ENCODE measurements at places on chromosomes 2 and 18.

DNA sequence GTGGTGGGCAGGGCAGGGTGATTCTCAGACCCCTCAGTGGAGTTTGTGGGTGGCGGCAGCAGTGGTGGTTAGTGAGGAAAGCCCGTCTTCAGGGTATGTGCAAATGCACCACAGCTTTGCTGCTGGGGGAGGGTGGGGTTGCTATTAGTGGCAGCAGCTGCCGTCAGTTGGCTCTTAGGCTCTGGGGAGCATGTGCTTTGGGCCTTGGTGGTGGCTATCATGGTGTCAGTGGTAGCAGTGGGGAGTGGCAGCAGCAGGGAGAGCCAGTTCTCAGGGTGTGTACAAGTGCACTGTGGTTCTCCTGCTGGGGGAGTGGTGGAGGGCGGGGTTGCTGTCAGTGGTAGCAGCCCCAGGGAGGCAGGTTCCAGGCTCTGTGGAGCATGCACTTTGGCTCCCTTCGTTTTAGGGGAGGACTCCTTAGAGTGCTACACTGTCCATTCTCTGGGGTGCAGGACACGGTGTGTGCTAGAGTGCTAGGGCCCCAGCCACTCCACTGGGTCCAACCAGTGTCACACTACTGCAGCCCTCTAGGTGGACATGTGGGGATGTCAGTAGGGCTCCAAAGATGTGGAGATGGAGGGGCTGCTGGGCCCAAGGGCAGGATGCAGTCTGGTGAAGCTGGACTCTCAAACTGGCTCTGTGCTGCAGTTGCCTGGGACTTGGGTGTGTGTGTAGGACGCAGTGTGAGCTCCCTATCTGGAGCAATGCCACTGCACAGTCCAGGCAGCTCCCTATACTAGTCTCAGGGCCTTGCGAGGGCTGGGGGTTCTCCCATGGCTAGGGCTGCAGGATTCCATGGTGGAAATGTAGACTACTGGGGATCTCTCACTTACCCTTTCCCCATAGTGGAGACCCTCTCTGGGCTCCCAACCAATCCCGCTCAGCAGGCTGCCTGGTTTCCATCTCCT is 45.3 kb downstream of the ADCYAP1 start:
- DNase-seq = no peak

DNA sequence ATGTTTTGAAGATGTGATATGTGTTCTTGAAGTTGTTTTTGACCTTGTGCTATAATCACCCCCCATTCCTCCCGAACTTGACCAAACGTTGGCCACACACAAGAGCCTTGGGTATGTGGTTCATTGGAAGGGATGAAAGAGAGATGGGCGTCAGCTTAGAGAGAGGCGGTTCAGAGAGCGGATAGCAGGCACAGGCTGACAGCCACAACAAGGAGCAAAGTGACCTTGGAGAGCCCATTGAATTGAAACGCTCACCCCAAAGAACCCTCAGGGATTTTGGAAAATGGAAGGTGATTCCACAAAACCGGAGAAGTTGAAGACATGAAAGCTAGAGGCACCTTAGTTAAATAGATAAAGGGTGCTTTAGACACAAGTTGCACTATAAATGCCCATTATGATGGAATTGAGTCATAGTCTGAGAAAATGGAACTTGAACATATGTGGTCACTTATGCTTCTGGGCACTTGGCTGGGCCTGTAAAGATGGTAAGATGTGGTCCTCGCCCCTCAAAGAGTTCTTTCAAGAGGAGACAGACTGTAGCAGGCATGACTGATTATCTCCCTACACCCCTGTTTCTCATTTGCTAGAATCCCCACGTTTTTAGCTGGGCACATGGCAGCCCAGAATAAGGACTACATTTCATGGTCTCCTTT is 188.5 kb upstream of the HAAO start:
- DNase-seq = no peak

DNA sequence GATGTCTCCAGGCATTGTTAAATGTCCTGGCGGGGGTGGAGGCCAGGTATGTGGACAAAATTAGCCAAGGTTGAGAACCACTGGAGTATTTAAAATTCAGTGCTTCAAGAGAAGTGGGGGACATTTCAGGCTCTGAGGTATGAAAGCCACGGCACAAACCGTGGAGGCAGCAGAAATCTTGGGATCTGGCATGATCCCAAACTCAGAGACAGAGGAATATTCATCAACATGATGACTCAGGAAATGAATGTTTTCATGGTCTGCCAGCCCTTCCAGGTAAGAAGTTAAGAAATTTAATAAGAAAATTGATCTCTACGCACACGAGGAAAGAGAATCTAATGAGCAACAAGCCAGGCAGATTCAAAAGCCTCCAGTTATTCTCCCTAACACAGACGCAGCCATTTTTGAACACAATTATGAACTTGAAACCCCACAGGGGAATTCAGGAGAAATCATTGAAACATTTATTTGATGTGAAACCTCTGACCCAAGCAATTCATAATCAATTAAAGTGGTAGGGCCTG is 11.3 kb upstream of the GRP start:
- DNase-seq = no peak

- DNase-seq = no peak
These were observed 137.9 kb upstream of the VRK2 start for GRCh38 chr2:57908736-57909161.

DNA sequence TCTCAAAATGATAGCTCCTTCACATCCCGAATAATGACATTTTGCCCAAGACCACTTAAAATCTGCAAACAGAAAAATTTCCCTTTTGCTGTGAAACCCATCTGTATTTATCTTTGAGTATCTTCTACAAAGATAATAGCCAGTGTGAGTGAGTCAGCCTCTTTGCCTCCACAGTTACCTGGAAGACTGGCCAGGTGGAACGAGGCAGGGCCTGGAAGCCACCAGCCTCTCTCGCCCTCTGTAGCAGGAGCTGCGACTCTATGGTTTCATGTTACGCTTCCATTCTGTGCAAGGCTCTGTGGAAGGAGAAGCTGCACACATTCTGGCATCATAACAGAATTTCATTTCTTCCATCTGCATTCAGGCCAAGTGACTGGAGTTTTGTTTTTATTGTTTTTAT is 9.5 kb downstream of the ELP2 start:
- no peak for DNase-seq

DNA sequence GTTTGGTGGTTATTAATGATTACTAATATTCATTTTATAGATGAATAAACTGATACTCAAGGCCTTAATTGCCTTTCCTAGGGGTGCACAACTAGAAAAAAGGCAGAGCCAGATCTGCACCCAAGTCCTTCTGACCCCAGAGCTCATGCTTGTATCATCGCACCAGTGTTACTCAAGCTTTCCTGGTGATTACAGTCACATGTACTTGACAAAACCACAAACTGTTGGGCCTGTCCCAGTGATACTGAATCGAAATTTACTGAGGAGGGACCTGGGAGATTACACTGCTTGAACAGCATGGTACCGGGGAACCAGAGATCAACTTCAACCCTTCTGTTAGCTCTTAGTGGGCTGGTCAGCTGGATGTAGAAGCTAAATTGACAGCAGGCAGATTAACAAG is 33.7 kb downstream of the FASTKD2 start:
- DNase-seq = no peak

DNA sequence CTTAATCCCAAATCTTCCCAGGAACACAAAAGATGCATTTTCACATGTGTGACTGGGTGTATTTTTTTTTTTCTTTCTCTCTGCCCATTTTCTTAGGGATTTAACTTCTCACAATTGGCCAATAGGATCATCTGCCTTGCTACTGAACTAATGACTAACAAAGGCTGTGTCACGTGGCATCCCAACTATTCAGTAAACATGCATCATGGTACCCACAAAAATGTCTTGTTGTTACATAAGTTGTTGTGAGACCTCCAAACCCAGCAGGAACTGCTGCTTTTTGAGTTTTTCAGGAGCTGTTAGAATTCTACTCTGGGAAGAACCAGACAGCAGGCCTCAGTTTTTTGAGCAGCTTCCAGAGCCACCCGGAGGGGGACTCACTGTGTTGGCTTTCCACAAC is 31.9 kb downstream of the GAD1 start:
- no peak for DNase-seq

DNA sequence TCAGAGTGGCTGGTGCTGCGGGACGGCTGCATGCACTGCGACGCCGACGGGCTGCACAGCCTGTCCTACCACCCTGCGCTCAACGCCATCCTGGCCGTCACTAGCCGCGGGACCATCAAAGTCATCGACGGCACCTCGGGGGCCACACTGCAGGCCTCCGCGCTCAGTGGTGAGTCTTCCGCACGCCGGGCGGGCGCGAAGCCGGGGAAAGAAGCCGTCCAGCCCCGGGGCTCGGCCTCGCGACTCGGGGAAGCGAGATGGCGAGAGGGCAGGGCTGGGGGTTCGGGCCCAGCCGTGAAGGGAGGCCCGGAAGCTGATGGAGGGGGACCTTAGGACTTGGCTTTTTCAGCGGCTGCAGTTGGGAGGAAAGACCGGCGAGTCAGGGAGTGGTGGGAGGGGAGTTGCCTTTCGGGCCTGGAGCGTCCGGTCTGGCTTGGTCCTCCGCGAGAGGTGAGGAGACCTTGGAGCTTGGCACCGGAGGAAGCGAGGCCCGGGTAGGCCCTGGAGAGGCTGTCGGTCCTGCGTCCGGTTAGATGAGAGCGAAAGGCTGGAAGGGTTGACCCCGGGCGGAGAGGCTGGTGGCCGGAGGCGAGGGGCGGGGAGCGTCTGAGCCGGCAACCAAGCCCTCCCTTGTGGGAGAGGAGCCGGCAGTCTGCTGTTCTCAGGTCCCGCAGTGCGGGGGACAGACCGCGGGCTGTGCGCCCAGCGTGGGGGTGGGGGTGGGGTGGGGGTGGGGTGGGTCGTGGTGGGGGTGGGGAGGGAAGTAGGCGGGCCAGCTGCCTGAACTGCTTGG is 691 bp downstream of the BIRC6 start:
- DNase-seq = peak; percentile 57

DNA sequence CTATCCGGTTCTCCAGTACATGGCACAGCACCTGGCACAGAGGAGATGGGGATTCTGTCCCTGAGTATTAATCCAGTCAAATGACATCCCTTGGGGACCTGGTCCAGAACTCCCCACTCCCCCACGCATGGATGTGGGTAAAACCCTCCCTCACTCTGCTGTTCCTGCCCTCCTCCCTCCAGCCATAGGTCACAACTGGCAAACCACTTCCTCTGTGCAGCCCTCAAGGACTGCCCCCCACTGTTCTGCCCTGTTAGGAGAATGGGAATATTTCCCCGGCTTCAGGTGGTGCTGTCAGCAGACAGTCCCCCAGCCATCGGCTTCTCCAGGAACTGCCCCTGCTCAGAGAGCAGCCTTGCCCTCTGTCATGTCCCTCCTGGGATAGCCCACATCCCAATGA is 1.5 kb upstream of the TFCP2L1 start:
- DNase-seq = no peak

GRCh38 chr18:7616661-7617060 is 49.5 kb downstream of the PTPRM start:
- no peak for DNase-seq

- no peak for DNase-seq
These were observed 134.8 kb upstream of the AGAP1 start for GRCh38 chr2:235358981-235359471.

Measured in lung microvascular endothelial cell (primary cell).